ENCODE measurements at places on chromosomes 11 and 22.

GRCh38 chr11:47003180-47003877 is 66.8 kb downstream of the CSTPP1 start:
- DNase-seq = no peak

- no peak for DNase-seq
Measured at GRCh38 chr22:46986788-46987187, 224.3 kb downstream of the TBC1D22A start.

GRCh38 chr22:39662686-39663052 is 92.1 kb downstream of the CACNA1I start:
- no peak for DNase-seq

- no peak for DNase-seq
Measured at GRCh38 chr11:16096336-16096735, 260.0 kb downstream of the SOX6 start.

DNA sequence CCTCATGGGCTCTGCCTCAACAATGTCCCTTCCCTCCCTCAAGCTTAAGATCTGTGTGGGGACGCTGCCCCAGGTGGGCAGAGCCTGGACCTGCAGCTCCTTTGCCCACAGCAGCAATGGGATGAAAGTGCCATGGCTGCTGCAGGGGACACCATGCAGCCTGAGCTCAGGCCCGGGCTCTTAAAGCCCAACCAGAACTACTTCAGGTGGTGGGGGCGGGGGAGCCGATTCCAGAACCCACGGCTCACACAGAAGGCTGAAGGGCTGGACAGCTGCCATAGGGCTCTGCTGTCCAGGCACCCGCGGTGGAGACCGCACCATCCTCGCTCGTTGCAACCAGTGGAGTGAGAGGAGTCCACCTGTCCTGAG is 12.5 kb downstream of the CHID1 start:
- DNase-seq = no peak

GRCh38 chr11:69167916-69168691 is 12.4 kb downstream of the SMIM38 start:
- DNase-seq = no peak
